Mucosa of gallbladder (tissue), 1 donor: ENCODE measurements at places on chromosomes 1 and 21. TPM values are rescaled to one million over a fixed set of nuclear protein-coding genes. Genes with fewer than 3 reads are reported as not detected.

GRCh38 chr1:31617916-31618746 lies 642 bp downstream of the HCRTR1 start:
- DNase-seq: no peak

- no peak for DNase-seq
These were observed 445.5 kb downstream of the PTPRC start for GRCh38 chr1:199084293-199084692.

GRCh38 chr1:76583875-76584477 lies 283.3 kb upstream of the ST6GALNAC5 start:
- DNase-seq: no peak

DNA sequence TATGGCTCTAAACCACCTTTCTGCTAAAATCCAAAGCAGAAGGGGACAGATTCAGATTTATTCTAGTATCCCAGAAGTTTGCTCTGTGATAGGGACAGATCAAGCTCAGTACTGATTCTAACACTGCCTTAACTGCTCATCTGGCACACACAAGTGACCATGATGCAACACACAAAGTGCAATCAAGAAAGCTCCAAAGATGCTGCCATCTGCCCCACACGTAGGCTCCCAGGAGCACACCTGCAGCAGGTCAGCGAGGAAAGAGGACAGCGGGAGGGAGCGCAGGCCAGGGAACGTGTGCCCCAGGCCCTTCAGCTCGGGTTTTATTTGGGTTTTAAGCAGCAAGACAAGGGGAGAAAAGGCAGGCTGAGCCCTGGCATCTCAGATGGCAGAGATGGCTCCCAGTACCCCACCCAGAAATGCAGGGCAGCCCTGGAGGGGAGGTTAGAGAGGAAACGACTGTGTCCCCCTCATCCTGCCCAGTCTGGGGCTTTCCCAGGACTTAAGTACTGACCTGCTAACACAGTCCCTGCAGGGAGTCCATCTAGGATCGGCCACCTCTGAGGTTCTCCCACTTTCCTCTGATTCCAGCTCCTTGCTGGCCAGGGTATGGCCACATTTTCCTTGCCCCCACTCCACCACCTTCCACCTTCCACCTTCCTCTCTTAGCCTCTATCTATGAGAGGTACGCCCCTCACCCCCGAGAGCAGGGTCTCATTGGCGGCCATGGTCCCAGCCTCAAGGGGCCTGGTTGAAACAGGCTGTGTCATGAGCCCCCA lies 1.2 kb downstream of the TRIM11 start:
- no peak for DNase-seq

- no peak for DNase-seq
These were observed at the start of gene HUNK for GRCh38 chr21:31872452-31873274. TSS of gene HUNK (plus strand) at chr21:31873020. CDS start at chr21:31873675, 655 bp downstream.

GRCh38 chr1:29395736-29396437 lies 159.6 kb downstream of the PTPRU start:
- DNase-seq: no peak

DNA sequence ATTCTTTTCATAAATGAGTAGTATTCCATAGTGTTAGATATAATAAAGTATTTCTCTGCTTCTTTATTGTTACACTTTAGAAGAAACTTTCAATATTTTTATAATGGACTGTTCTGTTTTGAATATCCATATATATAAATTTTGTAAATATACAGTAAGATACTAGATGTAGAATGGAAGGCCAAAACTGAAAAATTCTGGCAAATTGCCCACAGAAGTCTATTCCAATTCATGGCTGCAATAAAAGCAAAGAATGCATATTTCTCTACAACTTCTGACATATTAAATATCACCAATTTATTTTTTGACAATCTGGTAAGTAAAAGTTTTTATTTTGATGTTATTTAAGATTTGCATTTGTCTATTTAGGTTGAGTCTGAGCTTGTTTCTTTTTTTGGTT lies 532.5 kb downstream of the NCAM2 start:
- DNase-seq: no peak

DNA sequence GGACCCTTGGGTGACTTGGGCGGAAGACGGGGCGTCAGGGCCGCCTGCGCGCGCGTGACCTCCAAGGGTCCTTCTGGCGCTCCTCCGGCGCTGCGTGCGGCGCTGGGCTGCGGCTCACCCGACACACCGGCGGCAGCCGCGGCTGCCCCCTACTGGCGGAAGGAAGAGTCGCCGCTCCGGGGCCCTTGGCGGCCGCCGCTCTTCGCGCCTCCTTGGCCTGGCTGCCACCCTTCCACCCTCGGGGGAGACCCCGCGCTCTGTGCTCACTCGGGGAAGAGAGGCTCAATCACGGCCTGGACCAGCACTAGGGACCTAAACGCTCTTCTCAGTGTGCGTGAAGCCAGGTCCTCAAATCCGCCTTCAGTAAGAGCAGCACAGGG lies 89.7 kb downstream of the DMRTA2 start:
- peak; percentile 38 for DNase-seq

- no peak for DNase-seq
These were observed 44.3 kb upstream of the TMPRSS2 start for GRCh38 chr21:41552254-41552653.

GRCh38 chr1:232538224-232538942 lies 91.5 kb downstream of the SIPA1L2 start:
- no peak for DNase-seq

GRCh38 chr1:241375886-241376285 lies 18.9 kb upstream of the RGS7 start:
- no peak for DNase-seq

GRCh38 chr1:52602856-52603600 lies 857 bp downstream of the GPX7 start:
- no peak for DNase-seq

The DYRK1A gene
- 70.2 TPM for total RNA-seq

The OR10J1 gene
- total RNA-seq: not detected

The PCP4 gene
- total RNA-seq: 3.7 TPM
